NCI-H2081 (cell line): ENCODE measurements at places on chromosomes 1 and 21.

DNA sequence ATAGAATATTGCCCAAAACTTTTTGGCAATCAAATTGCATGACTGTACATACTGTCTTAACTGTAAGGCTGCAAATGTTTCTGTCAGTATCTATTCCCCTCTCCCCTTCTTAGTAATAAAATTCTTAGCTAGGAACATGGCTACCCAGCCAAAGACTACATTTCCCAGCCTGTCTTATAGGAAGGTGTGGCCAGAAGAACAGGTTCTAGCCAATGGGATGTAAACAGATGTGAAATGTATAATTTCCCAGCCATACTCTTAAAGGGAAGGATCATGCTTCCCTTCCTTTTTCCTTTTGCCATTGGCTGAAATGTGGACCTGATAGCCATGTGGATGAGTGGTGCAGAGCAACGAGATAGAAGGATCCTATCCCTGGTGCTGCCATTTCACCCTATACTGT is 7.0 kb upstream of the HIVEP3 start:
- peak; percentile 28 for DNase-seq

DNA sequence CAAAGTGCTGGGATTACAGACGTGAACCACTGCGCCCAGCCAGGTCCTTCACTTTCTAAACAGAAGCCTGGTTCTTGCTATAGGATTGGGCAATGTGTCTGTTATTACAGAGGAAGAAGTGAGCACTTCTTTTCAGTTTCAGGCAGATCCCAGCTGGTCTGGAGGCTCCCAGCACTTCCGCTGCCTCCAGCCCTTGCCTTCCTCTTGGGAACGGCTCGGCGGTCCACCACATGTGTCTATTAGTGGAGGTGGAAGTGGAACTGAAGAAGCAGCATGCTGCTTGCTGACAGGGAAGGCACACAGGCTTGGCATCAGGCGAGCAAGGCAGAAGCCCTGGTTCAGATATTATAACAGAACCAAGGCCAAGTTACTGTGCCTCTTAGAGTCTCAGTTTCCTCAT is 17.0 kb downstream of the MKNK1 start:
- no peak for DNase-seq

- DNase-seq = peak; percentile 41
Measured at GRCh38 chr1:71080230-71080738, 551 bp downstream of the ZRANB2 start.

- no peak for DNase-seq
Measured at GRCh38 chr1:55718758-55719671, 503.9 kb upstream of the USP24 start.

- DNase-seq = no peak
Measured at GRCh38 chr1:25217598-25218232, 14.6 kb downstream of the SYF2 start.

- no peak for DNase-seq
Measured at GRCh38 chr1:156045076-156045475, 8.5 kb downstream of the UBQLN4 start.

GRCh38 chr1:161803181-161803580 is 37.1 kb downstream of the ATF6 start:
- DNase-seq = no peak

GRCh38 chr1:40734882-40735628 is 43.6 kb downstream of the NFYC start:
- DNase-seq = no peak

DNA sequence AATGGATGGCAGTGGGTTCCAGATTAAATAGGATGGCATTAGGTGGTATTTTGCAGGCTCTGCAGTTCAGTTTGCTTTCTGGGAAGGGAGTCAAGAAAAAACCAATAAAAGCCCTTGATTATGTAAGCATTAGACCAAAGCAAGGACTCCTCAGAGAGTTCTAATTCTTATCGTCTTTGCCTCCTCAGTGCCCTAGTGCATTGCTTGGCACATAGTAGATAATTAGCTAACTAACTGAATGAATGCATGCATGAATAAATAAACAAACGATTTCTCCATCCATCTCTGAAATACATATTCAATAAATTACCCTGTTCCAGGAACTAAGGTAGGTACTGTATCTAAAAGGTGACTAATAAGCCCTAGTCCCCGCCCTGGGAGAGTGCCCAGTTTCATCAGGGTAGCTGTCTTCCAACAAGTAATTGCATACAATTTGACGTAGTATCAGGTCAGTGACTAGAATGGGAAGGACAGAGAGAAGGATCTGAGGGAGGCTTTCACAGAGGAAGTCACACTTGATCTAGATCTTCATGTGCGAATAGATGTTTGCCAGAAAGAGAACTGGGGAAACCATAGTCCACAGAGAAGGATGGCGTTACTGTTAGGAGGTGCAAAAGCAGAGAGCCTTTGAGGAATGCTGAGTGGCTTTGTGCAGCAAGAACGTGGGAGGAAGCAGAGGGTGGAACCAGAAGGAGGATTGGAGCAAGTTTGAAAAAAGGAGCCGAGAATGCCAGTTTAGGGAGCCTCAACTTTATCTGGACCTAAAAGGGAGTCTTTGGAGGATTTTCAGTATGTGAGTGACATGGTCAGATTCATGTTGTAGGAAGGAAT is 111.4 kb downstream of the TBX19 start:
- no peak for DNase-seq

GRCh38 chr1:2546515-2547209 is 9.5 kb upstream of the TNFRSF14 start:
- peak; percentile 93 for DNase-seq

DNA sequence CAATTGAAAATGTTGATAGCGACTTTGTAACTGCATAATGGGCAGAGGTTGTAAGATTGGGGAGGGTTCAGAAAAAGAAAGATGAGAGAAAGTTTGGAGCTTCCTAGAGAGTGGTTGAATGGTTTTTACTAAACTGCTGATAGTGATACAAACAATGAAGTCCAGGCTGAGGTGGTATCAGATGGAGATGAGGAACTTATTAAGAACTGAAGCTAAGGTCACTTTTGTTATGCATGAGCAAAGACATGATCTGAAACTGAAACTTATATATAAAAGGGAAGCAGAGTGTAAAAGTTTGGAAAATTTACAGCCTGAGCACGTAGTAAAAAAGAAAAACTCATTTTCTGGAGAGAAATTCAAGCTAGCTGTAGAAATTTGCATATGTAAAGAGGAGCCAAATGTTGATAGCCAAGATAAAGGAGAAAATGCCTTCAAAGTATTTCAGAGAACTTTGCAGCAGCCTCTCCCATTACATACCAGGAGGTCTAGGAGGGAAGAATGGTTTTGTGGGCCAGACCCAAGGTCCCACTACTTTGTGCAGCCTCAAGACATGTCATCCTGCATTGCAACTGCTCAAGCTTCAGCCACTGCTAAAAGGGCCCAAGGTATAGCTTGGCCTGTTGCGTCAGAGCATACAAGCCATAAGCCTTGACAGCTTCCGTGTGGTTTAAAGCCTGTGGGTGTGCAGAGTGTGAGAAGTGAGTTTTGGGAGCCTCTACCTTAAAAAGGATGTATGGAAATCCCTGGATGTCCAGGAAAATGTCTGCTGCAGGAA is 843.9 kb downstream of the AMY1C start:
- no peak for DNase-seq

- DNase-seq = no peak
Measured at GRCh38 chr1:87973896-87974295, 645.2 kb downstream of the LMO4 start.
